ENCODE measurements at places on chromosomes 4 and X.

- no peak for DNase-seq
These were observed 65.4 kb upstream of the ADRA2C start for GRCh38 chr4:3700736-3701135.

DNA sequence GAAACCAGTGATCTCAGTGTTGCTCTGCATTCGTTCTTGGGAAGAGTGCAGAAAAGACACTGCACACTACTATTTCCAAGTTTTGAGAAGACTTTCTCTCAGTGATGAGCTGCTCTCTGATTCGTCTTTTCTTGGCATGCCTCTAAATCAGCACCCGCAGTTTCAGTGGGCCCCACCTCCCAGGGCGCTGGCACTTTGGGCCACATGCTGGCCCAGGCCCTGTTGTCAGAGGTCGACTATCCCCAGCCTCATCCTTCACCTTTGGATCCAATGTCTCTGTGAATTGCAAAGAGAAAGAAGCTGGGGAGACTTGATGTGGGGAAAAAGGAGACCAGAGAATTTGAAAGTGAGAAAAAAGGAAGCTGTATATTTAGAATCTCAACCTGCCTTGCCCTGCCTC, 644.1 kb upstream of the PITX2 start:
- no peak for DNase-seq

- no peak for DNase-seq
These were observed 155.1 kb downstream of the PDGFRA start for GRCh38 chr4:54384152-54384551.

- DNase-seq = peak; percentile 30
These were observed 1.2 kb upstream of the CCNG2 start for GRCh38 chr4:77155631-77156452.

DNA sequence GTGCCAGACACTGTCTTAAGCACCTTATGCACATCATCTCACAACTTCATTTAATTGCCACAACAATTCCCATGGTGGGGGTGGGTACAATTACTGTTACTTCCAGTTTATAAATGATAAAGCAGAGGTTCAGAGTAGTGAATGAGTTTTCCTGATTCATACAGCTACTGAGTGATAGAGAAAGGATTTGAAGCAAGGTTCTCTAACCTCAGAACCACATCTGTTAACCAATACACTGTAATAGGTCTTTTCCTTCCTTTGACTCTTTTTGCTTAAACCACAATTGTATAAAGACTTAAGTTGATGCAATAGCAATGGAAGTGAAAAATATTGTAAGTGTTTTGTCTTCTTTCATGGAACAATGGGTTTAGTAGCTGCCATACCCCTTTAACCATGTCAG, 43.5 kb upstream of the PAK3 start:
- DNase-seq = no peak

DNA sequence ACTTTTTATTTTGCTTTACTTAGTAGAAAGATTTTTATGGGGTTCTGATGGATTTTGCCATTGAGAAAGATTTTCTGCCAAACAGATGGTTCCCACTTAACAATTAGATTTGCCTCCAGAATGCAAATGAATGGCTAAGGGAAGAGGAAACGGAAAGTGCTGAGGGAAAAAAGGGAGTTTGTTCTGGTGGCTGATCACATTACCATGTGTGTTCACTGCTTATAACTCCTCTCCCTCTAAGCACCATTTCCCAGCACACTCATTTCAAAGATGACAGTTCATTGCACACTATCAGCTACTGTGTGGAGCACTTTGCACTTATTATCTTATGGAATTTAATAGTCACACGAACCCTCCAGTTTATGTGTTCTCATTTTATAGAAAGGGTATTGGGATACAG, 68.0 kb upstream of the GRID2 start:
- no peak for DNase-seq

DNA sequence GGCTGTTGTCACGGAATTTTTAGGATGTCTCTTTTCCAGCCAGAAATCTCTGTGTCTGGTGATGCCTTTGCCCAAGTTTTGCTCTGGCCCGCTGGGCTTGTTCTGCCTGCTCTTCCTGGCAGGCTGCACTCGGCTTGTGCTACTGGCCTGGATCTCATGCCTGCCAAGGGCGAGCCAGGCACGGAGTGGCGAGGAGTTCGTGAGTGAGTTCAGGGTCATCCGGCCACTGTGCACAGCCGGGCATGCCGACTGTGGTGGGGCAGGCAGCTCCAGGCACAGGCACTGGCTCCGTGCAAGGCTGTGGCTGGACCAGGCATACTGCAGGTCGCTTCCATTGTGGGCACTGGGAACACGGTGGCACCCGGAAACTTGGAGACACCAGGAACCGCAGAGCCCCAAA, 129.1 kb downstream of the ARHGAP10 start:
- DNase-seq = no peak

DNA sequence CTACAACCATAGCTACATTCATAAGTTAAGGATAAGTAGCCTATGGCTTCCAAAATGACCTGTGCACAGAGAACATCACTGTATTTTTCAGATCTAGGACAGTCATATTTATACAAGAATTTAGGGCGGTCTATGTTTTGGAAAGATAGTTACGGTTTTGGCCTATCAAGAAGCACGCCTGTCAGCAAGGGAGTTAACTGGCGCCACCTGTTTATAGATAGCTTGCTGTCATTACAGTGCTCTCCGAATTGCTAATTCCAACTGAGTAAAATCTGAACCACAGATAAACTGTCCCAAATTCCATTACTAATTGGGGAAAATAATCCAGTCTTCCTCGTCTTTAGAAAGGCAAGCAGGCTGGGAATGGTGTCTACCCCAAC, 646 bp downstream of the ABCB7 start:
- DNase-seq = no peak

GRCh38 chr4:171031338-171031737, 781.9 kb upstream of the GALNTL6 start:
- no peak for DNase-seq

- no peak for DNase-seq
These were observed 140.0 kb upstream of the MSX1 start for GRCh38 chr4:4719436-4719835.

DNA sequence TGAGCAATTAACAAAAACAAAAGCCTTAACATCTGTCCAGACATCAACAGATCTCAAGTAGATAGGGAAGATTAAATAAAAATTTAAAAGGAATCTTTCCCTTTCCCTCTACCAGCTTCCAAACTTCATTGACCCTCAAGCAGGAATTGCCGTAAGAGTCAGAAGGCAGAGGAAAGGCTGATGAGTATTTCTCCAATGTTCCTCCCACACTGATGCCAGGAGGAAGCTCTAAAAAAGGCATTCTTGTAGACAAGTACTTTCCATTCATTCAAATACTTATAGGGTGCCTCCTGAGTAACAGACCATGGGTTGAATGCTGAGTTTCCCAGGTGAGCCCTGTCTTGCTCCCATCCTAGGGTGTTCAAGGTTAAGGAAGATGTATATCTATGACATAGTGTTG, 151.6 kb upstream of the GPC4 start:
- no peak for DNase-seq

- DNase-seq = no peak
These were observed 7.5 kb upstream of the LHFPL1 start for GRCh38 chrX:112687189-112687691.

- DNase-seq = no peak
These were observed 1.3 kb upstream of the ATP10D start for GRCh38 chr4:47483745-47484144.

- no peak for DNase-seq
These were observed 716.6 kb upstream of the INTU start for GRCh38 chr4:126916049-126916625.

DNA sequence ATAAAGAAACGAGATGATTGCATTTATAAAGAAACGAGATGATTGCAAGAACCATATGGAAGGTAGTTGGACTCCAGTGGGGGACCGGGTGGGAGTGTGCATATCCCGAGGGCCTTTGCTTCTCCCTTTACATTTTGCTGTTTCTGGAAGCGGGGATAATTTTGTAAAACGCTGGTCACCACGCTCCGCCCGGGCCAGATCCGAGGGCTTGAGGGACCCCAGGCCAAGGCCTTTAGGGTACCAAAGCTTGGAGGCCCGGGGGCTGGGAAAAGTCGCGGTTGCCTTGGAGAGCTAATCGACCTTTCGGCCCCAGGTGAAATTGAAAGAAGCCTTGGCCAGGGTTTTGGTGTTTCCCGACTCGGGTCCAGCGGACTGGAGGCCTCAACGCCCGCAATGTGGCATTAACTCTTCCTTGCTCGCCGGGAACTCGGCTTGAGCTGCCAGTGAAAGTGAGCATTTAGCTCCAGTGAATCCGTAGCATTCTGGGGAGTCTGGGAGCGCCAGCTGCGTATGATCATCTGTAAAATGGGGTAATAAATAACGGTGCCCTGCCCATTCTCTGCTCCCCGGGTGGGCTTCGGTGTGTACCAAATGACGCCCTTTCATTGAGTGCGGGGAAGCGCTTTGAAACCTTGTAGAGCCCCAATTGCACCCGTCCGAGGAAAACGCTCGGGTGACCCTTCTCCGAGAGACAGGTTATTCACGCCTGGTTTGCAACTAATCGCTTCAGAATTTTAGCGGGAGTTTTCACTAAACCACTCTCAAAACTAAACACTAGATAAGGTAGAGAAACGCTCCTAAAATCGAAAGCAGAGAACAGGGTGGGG, 4.5 kb downstream of the NKX3-2 start:
- no peak for DNase-seq

- DNase-seq = no peak
These were observed 895 bp downstream of the ADGRL3 start for GRCh38 chr4:61200916-61201526.

- peak; percentile 3 for DNase-seq
These were observed 361.2 kb downstream of the BCOR start for GRCh38 chrX:39736216-39737211.

GRCh38 chrX:17967888-17968287, 106.8 kb upstream of the RAI2 start:
- DNase-seq = no peak

DNA sequence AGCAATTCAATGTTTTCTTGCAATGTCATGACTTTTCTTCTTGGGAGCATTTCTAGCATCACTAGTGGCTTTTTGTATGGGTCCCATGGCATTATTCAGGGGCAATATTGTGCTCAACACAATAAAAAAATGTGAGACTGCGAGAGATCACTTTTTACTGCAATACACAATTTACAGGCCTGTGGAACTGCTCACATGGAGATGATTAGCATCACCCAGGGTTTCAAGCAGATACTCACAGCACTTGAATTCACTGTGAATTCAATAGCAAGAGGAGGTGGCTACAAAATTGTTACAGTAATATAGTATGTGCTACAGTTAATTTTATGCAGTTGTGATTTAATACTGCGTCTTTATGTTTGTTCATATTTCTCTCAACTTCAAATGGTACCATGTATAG, 50.4 kb downstream of the TBC1D19 start:
- no peak for DNase-seq

- no peak for DNase-seq
These were observed 4.5 kb upstream of the ZNF732 start for GRCh38 chr4:309807-310206.

- no peak for DNase-seq
These were observed 20.2 kb upstream of the CCKAR start for GRCh38 chr4:26510334-26510964.

DNA sequence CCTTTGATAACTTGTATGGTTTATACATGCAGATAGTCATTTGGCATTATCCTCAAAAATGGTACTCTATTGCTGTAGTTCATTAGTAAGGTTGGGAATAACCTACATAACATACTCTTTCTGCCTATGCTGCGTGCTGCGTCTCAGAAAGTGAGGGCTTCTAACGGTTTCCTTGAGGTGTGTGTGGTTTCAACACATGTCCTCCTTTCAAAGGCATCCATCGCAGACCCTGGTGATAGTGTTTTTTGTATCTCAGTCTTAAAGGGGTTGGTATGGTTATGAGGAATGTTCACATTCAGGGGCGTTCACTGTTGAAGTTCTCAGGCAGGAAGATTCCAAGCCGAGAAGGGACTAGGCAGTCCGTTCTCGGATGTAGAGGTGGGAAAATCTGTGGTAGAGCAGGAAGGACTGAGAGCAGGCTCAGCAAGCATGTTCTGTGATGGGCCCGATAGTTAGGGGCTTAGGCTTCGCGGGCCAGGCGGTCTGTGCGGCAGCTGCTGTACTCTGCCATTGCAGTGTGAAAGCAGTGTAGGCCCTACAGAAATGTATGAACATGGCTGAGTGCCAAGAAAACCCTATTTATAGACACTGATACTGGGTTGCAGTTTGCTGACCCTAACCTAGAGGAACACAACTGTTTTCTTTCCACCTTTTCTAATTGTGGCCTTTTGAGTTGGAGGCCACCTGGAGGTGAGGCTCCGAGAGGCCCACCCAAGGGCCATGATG, 123.2 kb downstream of the GPR143 start:
- DNase-seq = no peak

GRCh38 chr4:118356111-118356510, 3.3 kb upstream of the PRSS12 start:
- DNase-seq = no peak
